Spinal cord (tissue), 10 donors: ENCODE measurements at places on chromosomes 4 and X. TPM values are rescaled to one million over a fixed set of nuclear protein-coding genes. Genes with fewer than 3 reads are reported as not detected.

- no peak for DNase-seq
Observed at GRCh38 chr4:99458911-99459447, 23.8 kb upstream of the ADH7 start.

- DNase-seq = no peak
Observed at GRCh38 chrX:8484360-8484949, 19.8 kb downstream of the VCX3B start.

GRCh38 chr4:142563682-142564291 lies 282.3 kb downstream of the INPP4B start:
- DNase-seq = no peak

GRCh38 chr4:108458681-108459080 lies 161.7 kb upstream of the RPL34 start:
- DNase-seq = no peak

GRCh38 chrX:83336454-83336853 lies 171.6 kb upstream of the POU3F4 start:
- DNase-seq = no peak

DNA sequence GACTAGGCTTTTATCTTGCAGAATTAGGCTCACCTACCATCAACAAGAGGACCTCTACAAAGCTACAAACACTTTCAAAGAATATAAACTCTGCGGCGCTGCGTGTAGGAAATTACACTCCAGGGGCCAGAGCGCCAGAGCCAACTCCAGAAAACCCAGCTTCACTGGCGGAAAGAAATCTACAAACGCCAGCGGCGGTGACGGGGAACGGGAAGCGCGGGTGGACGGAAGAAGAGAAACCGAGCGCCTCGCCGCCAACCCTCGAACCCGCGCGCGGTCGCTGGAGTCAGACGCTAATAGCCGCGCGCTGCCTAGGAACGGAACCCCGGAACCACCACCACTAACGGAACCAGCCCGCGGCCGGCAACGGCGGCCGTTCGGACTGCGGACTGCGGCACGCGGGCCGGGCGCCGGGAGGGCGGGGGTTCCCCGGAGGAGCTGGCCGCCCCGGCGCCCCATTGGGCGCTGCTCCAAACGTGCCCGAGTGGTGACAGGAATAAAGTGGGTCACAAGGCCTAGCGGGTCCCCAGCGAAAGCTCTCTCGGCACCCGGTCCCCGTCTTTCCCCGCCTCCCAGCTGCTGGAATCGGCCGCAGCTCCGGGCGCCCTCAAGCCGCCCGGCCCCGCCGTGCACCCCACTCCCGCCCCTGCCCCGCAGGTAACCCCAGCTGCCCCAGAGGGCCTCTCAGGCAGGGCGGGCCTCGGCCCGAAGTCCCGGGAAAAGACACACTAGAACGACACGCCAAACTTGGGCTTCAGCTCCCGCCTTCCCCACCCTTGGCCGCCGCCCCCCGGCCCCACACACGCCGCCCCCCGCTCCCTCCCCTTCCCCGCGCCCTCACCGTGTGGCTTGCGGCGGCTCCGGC lies 836 bp downstream of the CLOCK start:
- DNase-seq = peak; percentile 91

GRCh38 chr4:131304686-131305085 lies 1844.4 kb upstream of the PCDH10 start:
- DNase-seq = no peak

DNA sequence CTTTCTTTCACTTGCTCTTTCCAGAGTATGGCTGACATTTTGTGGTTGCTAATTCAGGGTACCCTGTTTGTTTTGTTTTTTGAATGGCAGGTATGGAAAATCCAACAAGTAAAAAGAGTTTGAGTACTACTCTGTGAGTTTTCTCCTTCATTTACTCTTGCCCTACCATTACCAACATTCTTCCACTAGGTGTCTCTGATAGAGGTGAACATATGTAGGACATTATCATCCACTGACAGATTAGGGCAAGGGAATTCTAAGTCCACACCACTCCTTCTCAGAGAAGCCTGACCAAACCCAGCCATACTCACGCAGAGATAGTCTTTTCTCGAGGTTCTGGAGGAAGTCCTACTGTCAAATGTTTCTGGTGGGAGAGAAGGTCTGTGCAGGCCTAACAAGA lies 36.7 kb upstream of the HDAC8 start:
- DNase-seq = no peak

- peak; percentile 37 for DNase-seq
Observed at GRCh38 chr4:180518906-180519305, 1724.3 kb upstream of the TENM3 start.

- no peak for DNase-seq
Observed at GRCh38 chr4:147299205-147299604, 181.7 kb upstream of the EDNRA start.

- DNase-seq = peak; percentile 73
Observed at GRCh38 chr4:151325111-151325948, at the start of gene SH3D19. SH3D19 (minus strand) TSS chr4:151325605; CDS start chr4:151325352, 253 bp downstream.

The BRS3 gene
- 0.36 TPM for polyA plus RNA-seq

The SPANXB1 gene
- polyA plus RNA-seq = not detected

The WWC2 gene
- 23.9 TPM for polyA plus RNA-seq

The LGI2 gene
- 19.3 TPM for polyA plus RNA-seq

The TBC1D19 gene
- polyA plus RNA-seq = 14.2 TPM
